ENCODE measurements at places on chromosomes 2 and 18.

DNA sequence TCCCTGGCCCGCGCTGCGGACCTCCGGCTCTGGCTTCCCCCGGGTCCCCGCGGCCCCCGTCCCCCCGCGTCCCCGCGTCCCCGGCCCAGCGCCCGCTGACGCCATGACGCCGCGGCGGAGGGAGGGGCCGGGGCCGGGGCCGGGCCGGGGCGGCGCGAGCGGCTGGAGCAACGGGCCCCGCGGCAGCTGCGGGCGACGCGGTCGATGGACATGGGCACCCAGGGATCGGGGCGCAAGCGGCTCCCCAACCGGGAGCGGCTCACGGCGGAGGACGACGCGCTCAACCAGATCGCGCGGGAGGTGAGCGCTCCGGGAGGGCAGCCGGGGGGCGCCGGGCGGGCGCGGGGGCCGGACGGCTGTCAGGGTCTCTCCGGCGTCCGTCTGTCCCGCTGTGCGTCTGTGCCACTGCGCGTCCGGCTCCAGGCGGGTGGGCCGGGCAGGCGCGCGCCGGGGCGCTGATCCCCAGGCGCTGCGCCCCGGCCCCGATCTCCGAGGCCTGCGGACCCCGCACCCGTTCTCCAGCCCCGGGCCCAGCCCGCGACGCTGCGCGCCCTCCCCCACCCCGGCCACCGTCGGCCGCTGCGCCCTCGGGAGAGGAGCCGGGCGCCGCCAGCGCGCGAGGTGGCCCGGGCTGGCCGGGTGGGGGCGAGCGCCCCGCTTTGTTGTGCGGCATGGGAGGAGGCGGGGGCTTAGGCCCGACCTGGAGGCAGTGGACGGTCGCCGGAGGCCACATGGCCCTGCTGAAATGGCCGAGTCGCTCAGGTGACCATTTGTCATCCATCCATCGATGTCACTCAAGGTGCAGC is at the start of gene LRRFIP1:
TSS of gene LRRFIP1 (plus strand) at position 147 of the 806 bp plus-strand sequence. CDS start at position 205, 58 bp downstream.
- no peak for DNase-seq

GRCh38 chr2:212154477-212154878 is 384.1 kb downstream of the ERBB4 start:
- no peak for DNase-seq

GRCh38 chr2:85712849-85713612 is 18.9 kb downstream of the GNLY start:
- no peak for DNase-seq

GRCh38 chr2:196729418-196729817 is 70.1 kb downstream of the GTF3C3 start:
- no peak for DNase-seq

- no peak for DNase-seq
Observed at GRCh38 chr2:3648652-3649177, 9.3 kb upstream of the ALLC start.

- no peak for DNase-seq
Observed at GRCh38 chr2:31227110-31227509, 6.8 kb upstream of the EHD3 start.

- DNase-seq: no peak
Observed at GRCh38 chr18:58052960-58053359, 8.9 kb downstream of the NEDD4L start.

- DNase-seq: no peak
Observed at GRCh38 chr2:74472945-74473258, 422 bp upstream of the MRPL53 start.

DNA sequence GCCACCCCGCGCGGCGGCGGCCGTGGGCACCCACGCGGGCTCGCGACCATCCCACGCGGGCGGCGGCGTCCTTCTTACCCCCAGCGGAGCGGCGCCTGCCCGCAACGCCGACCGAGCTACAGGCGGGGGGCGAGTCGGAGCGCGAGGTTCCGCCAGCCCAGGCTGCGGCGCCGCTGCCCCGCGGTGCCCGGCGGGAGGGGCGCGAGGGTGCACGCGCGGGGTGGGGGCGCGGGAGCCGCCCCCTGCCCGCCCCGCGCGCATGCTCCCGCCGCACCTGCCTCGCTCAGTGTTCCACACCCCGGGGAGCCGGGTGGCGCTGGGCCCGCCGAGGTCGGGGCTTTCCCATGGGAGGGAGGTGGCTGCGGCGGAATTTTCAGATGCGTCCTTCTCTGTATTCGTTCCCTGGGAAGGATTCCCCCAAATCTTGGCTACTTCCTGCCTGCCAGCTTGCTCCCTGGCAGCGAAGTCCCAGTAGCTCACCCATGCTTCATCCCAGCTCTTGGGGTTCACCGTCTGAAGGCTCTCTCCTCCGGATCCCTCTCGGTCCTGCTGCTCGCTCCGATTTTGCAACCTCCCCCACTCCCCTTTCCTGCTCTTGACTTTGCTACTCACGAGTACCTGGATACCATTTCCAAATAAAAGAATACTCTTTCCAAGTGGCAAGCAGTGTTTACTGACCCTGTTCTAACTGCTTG is at the start of gene L3MBTL4:
TSS of gene L3MBTL4 (minus strand) at position 189 of the 695 bp plus-strand sequence. CDS start 103,286 bp downstream, outside the sequence.
- DNase-seq: no peak

DNA sequence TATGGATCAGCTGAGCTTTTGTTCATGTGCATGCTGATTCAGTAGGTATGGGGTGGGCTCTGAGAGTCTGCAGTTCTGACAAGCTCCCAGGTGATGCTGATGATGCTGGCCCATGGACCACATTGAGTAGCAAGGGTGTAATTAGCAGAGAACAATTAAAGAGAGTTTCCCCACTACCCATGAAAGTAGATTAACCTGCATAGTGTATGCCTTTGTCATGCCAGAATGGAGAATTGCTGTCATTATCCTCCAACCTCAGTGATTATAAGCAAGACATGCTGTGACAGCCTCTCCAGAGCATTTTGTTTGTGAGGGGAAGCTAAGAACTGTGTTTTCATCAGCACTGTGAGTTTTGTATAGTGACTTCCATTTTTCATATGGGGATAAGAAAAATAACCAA is 59.5 kb upstream of the LYPD1 start:
- DNase-seq: no peak

- no peak for DNase-seq
Observed at GRCh38 chr18:36499938-36500337, 202.4 kb downstream of the FHOD3 start.

- no peak for DNase-seq
Observed at GRCh38 chr18:41783879-41784278, 171.2 kb upstream of the PIK3C3 start.

DNA sequence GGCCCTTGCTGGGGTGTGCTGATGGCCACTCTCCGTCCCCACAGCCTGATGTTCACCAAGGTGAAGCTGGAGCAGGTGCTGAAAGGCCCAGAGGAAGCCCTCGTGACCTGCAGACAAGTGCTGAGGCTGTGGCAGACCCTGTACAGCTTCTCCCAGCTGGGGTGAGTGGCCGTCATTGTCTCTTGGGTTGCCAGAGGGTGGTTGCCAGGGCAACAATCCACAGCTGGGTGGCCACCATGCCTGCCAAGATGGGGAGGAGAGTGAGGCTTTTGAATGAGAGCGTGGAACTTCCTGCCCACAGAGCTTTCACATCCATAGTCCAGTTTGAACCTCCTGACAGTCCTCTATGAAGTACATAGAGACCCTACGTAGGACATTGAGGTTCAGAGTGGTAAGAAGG is 108.8 kb downstream of the STPG4 start:
- no peak for DNase-seq

- DNase-seq: no peak
Observed at GRCh38 chr2:240624011-240624949, 1.0 kb upstream of the GPR35 start.

GRCh38 chr2:209687323-209687969 is 84.2 kb upstream of the UNC80 start:
- no peak for DNase-seq

- DNase-seq: no peak
Observed at GRCh38 chr18:58360324-58360723, 268.6 kb downstream of the ALPK2 start.

DNA sequence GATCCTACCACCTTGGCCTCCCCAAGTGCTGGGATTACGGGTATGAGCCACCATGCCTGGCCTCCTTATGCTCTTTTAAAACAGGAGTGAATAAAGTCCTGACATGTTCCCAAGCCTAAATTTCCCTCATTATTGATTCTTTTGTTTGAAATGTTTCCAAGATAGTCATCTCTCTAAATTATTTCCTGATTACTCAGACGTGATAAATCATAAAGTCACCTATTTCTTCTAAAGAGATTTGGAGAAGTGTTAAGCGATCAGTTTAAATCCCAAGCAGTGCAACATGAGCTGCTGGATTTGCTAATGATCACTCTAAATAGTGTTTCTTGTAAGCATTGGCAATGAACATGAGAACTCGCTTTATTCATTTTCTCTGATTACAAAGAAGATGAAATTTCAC is 51.8 kb downstream of the PMAIP1 start:
- no peak for DNase-seq

DNA sequence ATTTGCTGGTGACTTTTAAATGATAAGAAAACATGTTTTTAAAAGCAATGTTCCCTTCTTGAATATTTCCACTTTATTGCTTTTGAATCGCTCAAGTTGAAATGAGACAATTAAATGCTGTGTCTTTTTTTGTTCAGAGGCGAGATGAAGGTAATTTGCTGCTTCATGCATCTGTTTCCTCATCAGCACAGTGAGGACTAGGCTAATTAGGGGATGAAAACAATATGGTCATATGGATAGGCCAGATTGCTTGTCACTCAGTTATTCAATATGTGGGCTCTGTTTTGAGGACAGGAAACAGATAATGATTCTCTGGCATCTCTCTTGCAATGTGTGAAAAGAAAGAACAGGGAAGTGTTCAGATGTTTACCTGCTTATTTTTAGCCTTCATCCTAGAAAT is 61.0 kb downstream of the ERBB4 start:
- DNase-seq: no peak

DNA sequence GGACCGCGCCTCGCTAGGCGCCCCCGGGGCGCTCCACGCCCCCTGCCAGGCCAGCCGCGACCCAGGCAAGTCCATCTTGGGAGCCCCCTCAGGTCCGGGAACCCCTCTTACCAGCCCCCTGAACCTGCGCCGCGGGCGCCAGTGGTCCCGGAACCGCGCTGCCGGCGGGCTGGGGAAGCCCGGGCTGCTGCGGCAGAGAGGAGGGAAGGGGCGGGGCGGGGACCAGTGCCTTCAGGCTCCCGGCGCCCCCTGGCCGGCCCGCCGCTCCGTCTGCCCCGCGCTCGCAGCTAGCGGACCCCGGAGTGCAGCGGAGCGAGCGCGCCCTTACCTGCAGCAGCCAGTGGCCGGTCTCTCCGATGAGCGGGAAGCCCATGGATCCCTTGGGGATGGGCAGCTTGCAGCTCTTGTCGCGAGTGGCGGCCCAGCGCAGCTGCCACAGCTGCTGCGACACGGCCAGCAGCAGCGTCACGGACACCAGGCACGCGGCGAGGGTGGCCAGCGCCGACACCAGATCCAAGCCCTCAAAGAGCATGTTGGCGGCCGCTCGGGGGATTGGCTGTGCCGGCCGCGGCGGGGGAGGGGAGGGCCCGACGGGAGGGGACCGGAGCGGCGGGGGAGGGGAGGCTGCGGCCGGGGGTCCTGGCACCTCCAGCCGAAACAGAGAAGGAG is at the start of gene CYP26B1:
TSS of gene CYP26B1 (minus strand) at position 560 of the 669 bp plus-strand sequence. CDS start at position 532, 28 bp downstream.
- DNase-seq: no peak

- DNase-seq: no peak
Observed at GRCh38 chr2:75186821-75187220, 12.5 kb downstream of the TACR1 start.

DNA sequence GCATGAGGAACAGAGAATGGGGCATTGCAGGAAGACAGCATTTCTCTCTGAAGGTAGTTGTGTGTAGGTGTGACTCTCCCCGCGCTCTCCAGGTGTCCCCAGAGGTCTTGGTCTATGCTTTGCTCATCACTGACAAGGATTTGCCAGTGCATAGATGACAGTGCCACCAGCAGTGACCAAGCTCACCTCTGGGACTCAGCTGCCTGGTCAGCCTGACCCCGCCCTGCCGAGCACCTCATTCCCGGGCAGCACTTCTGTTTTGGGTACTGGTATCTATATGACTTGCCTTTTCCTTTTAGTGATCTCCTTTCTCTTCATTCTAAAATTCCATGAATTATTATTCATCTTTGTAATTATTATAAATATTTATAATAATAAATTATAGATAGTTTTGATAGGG is 59.1 kb downstream of the GBX2 start:
- DNase-seq: no peak

- DNase-seq: no peak
Observed at GRCh38 chr2:201642086-201642578, 1.2 kb downstream of the TMEM237 start.

- peak; percentile 30 for DNase-seq
Observed at GRCh38 chr18:6414118-6414722, 491 bp downstream of the L3MBTL4 start.

DNA sequence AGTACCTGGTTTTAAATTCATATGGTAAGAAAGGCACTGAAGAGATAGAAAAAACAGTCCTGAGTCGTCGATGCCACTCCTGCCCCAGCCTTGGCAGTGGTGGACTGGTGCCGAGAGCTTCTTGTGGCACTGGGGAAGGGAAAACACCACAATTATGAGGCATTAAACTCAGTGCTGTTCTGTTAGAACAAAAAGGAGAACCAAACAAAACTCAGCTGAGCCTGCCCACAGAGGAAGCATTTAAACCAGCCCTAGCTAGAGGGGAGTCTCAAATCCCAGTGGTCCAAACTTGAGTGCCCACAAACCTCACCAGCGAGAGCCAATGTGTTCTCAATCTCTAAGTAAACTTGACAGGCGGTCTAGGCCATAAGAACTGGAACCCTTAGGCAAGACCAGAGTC is 1254.5 kb upstream of the FAM98A start:
- DNase-seq: no peak

Measured in cortex of kidney (tissue), 1 donor.